ENCODE measurements at places on chromosomes 2 and 18.

DNA sequence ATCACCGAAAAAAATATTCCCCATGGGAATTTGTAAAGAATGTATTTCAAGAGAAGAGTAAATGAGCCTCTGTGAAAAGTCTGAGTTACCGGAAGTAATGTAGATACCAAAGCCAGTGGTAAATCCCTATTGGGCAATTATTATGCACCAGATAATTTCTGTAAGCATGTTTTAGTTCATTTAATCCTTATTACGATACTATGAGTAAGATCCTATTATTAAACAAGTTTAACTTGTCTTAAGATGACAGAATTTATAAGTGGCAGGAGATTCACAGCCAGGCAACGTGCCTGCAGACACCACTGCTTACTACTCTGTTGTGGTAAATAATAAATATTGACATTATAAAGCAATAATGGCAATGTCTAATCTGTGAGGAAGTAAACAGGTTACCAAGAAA, 280.8 kb upstream of the RGPD4 start:
- DNase-seq: no peak

DNA sequence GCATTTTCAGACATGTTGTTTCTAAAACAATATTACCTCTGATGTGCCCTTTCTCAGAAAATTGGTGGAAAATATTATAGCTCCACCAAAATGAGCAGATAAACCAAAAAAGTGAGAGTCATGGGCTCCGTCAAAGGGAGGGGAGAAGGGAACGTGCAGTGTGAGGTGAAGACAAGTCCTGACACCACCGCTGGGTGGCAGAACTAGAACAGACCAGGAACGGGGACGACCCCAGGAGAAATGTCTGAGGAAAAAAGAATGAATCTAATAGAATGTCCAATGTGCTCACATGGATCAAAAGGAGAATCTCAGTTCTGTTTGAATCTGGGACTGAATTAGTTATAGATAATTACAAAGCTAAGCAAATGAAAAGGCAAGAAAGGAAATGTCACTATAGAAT, 22.6 kb upstream of the BCL2 start:
- DNase-seq: no peak

DNA sequence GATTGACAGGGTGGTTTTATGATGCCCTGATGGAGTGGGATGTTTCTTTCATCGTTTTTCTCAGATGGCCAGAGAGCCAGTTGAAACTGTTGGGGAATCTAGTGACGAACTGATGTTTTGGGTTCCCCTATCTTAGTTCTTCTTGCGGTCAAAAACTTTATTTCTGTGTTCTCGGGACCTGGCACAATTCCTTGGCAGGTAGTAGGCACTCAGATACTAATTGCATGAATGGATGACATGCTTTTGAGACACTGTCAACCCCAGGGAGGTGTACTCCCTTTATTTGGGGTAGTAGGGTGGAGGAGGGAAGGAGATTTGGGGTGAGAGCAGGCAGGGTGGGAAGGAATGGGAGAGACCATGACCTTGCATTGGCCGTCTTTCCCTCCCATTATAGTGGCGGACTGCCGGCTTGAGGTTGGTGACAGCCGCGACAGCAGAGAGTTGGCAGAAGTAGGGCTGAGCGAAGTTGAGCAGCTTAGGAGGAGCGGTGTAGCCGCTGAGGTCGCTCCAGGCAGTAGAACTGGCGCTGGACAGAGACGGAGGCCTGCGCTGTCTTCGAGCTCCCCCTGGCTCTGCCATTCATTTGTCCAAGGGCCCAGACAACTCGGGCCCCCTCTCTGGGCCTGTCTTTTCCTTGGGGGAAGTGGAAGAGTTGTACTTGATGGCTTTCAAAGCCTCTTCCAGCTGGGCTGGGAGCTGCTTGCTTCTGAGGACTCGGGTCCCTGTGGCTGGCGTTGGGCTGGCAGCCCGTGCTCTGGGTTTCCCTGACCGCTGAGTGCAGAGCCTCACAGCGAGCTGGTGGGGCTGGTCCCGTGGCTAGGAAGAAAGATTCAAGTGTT, 2.6 kb downstream of the TET3 start:
- no peak for DNase-seq

- DNase-seq: no peak
These were observed 30.1 kb downstream of the CNGA3 start for GRCh38 chr2:98376301-98376910.

GRCh38 chr2:9144617-9145016, 62.0 kb upstream of the ASAP2 start:
- no peak for DNase-seq

GRCh38 chr2:188974164-188974563, at the start of gene COL3A1:
COL3A1 (plus strand) TSS chr2:188974373; CDS start chr2:188974490, 117 bp downstream.
- DNase-seq: no peak

GRCh38 chr2:25424426-25425028, 82.8 kb upstream of the DNMT3A start:
- no peak for DNase-seq

DNA sequence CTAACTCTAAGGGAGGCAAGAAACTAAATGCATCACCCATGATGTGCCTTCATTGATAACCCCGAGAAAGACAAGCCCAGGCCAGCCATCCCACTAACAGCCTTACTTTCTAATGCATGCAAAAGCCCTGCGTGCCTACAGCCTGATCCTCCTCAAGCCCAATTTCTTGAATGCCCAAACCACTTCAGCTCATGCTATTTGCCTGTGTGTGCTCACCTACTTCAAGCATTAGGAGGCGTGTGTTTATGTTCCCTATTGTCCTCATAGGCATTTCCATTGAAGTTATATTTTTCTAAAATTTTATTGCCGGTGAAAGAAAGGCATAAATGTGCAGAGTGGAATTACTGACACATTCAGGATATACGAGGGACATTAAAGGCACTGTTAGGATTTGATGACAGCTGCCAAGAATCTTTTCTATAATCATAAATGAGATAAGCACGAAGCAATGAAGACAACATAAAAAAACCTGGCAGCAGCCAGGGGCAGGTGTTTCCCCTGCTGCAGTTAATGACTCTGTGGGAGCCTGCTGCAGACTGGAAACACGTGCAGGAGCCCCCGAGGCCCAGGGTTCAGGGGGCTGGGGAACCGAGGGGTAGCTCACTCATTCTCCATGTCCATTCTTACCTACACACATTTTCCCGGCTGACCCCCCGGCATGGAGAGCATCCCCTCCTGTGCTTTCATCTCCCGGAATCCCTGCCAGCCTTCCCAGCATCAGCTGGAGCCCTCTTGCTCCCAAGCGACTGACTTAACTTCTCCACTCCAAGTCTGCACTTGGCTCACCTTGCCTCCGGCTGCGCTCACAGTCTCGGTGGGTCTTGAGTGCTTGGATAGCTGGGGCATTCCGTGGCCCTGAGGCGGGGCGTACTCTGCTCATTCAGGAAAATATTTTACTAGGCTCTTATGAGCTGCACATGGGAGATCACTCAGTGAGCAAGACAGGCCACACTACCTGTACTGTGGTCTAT, 292.3 kb upstream of the SIX2 start:
- no peak for DNase-seq

- no peak for DNase-seq
These were observed 8.5 kb downstream of the RAX start for GRCh38 chr18:59264651-59265245.

DNA sequence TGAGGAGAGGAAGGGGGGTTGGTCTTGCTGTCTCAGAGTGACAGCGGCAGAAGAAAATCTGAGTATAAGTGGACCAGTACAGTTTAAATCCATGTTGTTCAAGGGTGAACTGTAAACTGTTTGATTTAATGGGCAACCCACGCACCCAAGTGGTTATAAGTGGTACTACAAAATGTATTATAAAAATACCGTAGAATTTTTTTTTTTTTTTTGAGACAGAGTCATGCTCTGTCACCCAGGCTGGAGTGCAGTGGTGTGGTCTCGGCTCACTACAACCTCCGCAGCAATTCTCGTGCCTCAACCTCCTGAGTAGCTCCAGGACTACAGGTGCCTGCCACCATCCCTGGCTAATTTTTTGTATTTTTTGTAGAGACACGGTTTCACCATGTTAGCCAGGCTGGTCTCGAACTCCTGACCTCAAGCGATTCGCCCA, 2.1 kb upstream of the CHCHD5 start:
- no peak for DNase-seq

DNA sequence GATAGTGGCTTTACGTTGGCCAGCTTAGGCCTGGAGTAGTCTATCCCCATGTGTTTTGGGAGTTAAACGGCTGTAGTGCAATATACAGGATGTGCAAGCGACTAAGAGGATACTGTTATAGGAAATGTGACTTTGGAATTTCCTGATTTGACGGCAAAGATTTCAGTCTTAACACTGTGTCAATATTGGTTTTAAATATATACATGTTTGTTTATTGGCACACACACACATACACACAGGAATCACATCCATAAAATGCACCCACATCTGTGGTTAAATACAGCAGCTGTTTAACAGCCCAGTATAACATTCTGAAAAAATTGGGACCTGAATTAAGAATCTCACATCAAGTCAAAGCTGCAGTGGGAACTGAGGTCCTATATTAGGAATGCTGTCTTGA, 347.1 kb downstream of the TXNL1 start:
- DNase-seq: no peak

DNA sequence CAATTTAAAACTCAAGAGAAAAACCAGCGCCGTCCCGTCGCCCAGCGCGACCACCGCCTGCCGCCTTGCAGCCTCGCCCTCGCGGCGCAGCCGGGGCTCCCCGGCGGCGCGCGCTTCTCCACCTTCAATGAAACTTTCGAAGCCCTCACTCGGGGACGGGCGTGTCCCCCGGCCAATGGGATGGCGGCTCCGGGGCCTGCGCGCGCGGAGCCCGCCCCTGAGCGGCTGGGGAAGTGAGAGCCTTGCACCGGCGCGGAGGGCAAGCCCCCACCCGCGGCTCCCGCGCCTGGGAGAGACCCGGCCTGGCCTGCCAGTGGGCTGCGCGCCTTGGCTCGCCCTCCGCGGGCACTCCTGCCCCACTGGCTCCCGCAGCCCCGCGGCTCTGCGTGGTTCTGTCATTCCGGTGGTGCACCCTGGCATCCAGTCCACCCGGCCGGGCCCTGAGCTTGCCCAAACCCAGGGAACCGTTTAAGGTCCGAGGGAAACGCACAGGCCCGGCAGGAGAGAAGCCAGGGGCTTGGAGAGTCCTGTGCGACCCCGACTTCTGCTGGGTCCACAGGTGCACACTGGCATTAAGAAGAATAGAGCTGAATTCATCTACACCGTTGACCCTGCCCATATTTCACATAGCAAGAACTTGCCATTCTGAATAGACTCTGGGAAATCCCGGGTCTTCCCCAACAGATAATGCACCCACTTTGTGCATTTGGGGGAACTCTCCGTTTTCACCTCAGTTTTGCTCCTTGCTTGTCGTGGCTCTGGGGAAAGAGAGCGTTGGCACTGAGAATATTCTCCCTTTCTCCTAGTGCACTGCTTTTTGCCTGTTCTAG, at the start of gene PIEZO2:
Gene PIEZO2 (minus strand): TSS at position 129 of the 830 bp plus-strand sequence. CDS start 981 bp downstream, outside the sequence.
- no peak for DNase-seq

GRCh38 chr2:95296880-95297487, at the start of gene KCNIP3:
KCNIP3 (plus strand) TSS chr2:95297347; CDS start chr2:95297439, 92 bp downstream.
- DNase-seq: no peak

GRCh38 chr2:191048073-191048472, 34.1 kb upstream of the STAT1 start:
- no peak for DNase-seq

DNA sequence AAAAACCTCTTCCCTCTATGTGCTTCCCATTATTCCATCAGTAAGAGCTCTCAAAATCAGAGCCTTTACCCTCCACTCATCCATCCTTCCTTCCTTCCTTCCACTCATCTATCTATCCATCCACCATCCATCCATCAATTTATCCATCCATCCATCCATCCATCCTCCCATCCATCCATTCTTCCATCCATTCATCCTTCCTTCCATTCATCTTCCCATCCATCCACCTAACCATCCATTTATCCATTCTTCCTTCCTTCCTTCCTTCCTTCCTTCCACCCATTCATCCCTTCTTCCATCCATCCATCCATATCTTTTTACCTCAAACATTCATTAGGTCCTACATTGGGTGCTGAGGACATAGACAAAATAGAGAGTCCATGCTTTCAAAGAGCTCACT, 19.4 kb upstream of the KCNF1 start:
- DNase-seq: no peak

DNA sequence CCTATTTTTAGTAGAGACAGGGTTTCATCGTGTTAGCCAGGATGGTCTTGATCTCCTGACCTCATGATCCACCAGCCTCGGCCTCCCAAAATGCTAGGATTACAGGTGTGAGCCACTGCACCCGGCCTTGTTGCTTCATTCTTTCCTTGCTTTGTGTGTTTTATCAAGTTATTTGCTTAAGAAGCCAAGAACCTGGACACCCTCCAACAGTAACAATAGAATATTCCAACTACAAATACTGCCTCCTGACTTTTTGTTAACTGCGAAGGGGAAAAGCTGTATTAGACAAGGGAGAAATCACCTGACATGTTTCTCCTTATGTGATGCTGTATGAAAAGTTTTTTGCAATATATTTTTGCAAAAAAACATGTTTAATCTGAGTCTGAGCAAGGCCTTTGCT, 297.2 kb downstream of the NCKAP5 start:
- DNase-seq: no peak

- no peak for DNase-seq
These were observed 258.3 kb upstream of the SALL3 start for GRCh38 chr18:78721238-78721875.

GRCh38 chr18:1779587-1779986, 791.7 kb downstream of the METTL4 start:
- no peak for DNase-seq

DNA sequence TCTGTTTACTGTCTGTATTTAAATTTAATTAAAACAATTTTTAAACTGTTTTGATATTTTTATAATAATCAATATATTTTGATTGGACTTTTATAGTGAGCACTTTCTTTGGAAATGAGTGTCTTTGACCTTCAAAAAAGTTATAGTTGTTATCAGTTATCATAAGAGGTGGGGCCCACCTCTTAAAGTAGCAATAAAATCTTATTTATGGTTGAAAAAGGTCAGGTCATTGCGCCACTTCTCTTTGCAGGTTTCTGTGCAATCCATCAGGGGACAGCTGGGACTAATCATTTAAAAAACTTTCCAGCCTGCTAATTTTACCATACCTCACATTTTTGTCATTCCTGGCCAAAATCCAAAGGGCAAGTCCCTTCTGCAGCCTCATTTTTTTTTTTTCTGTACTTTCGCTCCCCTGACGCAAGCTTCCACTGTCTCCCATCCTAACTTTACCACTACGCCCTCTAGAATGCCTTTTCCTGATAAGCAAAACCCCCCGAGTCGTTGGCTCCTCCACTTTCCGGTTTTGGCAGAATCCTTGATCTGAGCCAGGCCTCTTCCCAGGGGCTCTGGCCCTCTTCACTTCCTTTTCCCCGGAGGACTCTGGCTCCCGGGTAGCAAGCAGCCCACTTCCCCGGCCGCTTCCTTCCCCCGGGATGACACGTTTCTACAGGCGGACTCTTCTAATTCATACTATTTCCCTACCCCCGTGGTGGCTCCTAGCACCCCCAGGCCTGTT, 1.1 kb upstream of the SEH1L start:
- no peak for DNase-seq

Measured in stimulated activated CD8-positive, alpha-beta memory T cell treated with anti-CD3 and anti-CD28 coated beads, Interleukin-15, amount 100 ng/mL, for 24 hours (primary cell).